ENCODE measurements at places on chromosomes 6 and 20.

GRCh38 chr6:169953686-169954085 is 202.3 kb downstream of the ERMARD start:
- DNase-seq = no peak

GRCh38 chr6:138529478-138529877 is 30.2 kb upstream of the NHSL1 start:
- DNase-seq = no peak

- DNase-seq = no peak
These were observed 5.1 kb upstream of the TMEM181 start for GRCh38 chr6:158554611-158555361.

- DNase-seq = no peak
These were observed 215.0 kb upstream of the RIN2 start for GRCh38 chr20:19543101-19543500.

GRCh38 chr20:64224351-64225170 is 31.0 kb upstream of the PCMTD2 start:
- no peak for DNase-seq

- DNase-seq = no peak
These were observed 28.3 kb upstream of the KIF3B start for GRCh38 chr20:32249030-32249738.

GRCh38 chr6:170344631-170345576 is 38.3 kb downstream of the FAM120B start:
- DNase-seq = no peak

DNA sequence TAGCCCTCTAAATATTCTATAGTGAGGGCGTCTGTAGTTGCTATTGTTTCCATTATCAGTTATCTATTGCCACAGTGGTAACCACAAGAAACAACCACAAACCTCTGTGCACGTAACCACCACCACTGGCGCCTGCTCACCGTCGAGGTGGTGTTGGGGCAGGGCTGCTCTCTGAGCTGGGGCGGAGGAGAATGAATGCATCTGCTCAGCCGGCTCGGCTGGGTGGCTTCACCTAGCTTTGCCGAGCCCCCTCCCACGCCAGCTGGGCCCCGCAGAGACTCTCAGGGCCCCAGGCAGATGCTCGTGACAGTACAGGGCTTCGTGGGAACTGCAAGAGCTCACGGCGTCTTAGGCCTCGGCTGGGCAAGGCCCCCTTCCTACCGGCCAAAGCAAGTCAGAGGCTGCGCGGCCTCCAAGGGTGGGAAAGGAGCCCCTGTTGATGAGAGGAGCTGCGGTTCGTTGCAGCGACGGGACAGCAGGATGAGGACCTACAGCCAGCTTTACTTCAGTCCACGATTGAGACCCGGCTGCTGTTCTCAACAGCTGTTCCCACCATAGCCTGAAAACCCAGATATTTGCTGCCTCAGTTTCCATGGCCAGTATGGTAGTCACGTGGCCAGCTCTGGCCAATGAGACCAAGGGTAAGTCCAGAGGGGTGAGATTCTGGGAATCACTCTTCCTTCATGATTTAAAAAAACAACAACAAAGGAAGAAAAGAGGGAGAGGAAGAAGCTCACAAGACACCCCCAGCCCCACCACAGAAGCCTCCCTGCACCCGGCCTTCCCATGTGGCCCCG is 120.2 kb upstream of the AFDN start:
- DNase-seq = peak; percentile 33

DNA sequence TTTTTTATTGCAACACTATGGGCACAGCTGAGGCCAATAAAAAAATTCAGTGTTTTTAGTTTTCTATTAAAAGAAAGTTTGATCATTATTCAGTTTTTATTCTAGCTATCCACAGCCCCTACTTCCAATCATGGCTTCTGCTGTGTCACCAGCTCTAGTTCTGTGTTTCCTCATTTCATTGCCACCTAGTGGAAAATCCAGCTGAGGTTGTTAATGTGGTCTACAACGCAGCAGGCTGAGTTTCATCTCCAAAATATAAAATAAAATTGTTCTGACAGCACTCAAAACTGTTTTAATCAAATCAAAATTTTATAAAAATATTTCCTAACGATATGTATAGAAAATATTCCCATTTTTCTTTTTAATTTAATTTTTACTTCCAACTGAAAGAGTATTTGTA is 13.6 kb downstream of the COL9A1 start:
- no peak for DNase-seq
